ENCODE measurements at places on chromosomes 4 and X. TPM values are rescaled to one million over a fixed set of nuclear protein-coding genes. Genes with fewer than 3 reads are reported as not detected.

DNA sequence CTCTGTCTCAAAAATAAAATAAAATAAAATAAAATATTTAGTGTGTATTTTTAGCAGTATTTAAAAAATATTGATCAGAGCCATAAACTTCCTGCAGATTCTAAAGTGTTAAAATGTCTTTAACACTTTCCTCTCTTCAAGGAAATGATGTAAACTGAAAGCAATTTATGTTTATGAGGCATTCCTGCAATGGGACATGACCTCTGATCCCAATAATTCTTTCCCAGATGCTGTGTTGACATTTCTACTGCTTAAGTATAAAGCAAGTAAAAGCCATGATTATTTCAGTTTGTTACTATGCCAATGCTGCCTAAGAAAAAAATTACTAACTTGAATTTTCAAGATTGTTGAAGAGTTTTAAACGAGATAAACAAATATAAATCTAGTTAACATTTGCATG, 29.0 kb downstream of the COQ2 start:
- no peak for DNase-seq

GRCh38 chr4:99300934-99301333, 10.1 kb upstream of the ADH1A start:
- no peak for DNase-seq

- DNase-seq = no peak
Observed at GRCh38 chr4:119124352-119124751, 11.3 kb upstream of the MYOZ2 start.

GRCh38 chr4:145207934-145208333, 27.5 kb upstream of the OTUD4 start:
- no peak for DNase-seq

DNA sequence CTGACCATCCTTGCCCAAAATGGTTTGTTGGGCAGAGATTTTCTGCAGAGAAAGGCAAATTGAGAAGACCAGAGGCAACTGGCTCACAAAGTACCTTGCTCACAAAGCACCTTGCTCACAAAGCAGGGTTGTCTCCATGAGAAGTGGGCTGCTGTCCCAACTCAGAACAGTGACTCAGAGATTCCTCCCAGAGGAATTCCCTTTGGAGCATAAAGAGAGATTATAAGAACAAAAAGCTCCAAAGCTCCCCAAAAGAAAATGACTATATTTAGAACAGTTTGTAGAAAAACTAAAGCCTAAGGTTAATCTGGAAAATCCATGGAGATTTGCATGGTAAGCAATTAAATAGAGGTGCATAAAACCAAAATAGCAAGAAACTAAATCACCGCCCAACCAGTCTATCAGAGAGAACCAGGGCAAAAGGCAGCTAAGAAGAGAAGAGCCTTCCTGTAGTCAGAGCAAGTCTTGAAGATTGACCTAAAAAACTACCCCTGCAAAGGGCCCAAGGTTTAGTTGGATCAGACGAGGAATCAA, 731.4 kb downstream of the FAT4 start:
- no peak for DNase-seq

DNA sequence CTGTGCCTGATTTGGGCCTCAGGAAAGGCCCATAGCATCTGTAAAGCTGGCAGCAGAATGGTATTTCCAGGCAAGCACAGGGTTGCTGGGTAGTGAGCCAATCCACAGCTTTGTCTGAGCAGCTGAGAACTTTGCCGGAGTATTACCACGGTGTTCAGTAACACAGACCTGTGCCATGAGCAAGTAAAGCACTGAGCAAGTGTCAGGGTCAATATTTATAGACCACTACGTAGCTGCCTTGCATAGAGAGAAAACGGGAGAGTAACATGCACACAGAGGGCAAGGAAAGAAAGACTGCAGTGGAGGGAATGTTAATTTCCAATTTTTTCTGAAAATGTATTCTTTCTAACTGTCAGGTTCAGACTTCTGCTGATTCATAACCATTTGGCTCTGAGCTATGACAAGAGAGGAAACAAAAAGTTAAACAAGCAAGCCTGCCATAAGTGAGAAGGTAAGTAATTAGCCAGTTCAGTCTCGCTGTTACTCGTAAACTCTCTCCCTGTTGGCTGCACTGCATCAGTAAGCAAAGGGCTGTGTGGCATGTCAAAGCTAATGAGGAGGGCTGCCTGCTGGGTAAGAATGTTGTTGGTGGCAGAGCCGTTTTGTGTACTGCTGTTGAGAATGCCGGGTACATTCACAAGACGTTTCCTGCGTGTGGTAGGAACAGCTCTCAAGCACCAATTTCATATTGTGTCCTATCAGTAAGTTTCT, 238.1 kb downstream of the BMPR1B start:
- no peak for DNase-seq

ANXA3 gene
- 30.4 TPM for total RNA-seq

NAP1L2 gene
- 11.5 TPM for total RNA-seq

CYLC1 gene
- total RNA-seq = not detected

All from endothelial cell (in vitro differentiated cells).